ENCODE measurements at places on chromosomes 2 and 18. TPM values are rescaled to one million over a fixed set of nuclear protein-coding genes. Genes with fewer than 3 reads are reported as not detected.

Gene DQX1
- total RNA-seq, result 0.17 TPM

Gene THUMPD2
- 17.0 TPM for total RNA-seq

Gene DNAH6
- 0.30 TPM for total RNA-seq

Gene PDCD1
- total RNA-seq, result 10.7 TPM

Gene RBM44
- total RNA-seq, result 1.0 TPM

Gene TBR1
- total RNA-seq, result not detected

Gene CFAP53
- 0.22 TPM for total RNA-seq

Gene STK36
- 8.1 TPM for total RNA-seq

- DNase-seq, result no peak
Observed at GRCh38 chr2:223905996-223906395, 39.1 kb downstream of the WDFY1 start.

- no peak for DNase-seq
Observed at GRCh38 chr2:105557021-105557920, 158.4 kb upstream of the FHL2 start.

- DNase-seq, result no peak
Observed at GRCh38 chr2:24613154-24613814, 122.2 kb downstream of the NCOA1 start.

GRCh38 chr18:3806656-3807055 is 356.7 kb downstream of the TGIF1 start:
- no peak for DNase-seq

- DNase-seq, result no peak
Observed at GRCh38 chr2:195824478-195824877, 167.5 kb downstream of the SLC39A10 start.

- DNase-seq, result no peak
Observed at GRCh38 chr18:75154997-75155396, 53.9 kb downstream of the PTGR3 start.

DNA sequence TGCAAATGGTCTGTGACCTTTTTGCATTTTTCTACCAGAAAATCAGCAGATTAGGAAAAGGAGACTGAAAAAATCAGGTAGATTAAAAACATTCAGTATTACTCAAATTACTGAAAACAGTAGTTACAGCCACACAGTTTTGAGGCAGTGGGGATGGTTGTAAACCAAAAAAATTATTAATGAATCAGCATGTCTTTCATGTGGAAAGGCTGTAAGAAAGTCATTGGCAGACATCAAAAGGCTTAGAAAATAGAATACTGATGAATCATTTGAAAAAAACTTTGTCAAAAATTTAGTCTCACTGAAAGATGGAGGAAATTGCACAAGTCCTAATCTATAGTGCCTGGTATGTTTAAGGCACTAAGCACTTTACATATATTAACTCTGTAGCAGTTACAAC is 133.9 kb upstream of the GCFC2 start:
- no peak for DNase-seq

DNA sequence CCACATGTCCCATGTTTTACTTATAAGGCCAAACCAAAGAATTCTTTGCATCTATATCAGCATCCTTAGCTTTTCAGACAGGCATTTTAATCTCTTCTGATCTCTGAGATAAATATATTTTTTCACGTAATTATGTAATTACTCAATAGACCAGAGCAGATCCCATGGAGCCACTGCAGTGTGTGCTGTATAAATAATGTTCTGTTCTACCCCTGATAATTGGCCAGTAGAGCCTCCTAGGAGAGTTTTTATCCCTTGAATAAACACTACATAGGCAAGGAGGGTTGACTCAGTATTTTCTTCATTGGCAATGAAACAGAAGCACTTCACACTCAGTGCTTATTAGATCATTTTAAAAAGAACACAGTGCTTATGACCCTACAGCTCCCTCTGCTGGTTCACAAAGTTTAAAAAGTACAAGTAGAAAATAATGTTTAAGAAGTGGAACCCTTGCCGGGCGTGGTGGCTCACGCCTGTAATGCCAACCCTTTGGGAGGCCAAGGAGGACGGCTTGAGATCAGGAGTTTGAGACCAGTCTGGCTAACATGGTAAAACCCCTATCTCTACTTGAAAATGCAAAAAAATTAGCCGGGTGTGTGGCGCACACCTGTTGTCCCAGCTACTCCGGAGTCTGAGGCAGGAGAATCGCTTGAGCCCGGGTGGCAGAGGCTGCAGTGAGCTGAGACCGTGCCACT is 91.9 kb downstream of the PPP1R1C start:
- no peak for DNase-seq

- no peak for DNase-seq
Observed at GRCh38 chr2:883260-883802, 67.3 kb upstream of the SNTG2 start.

DNA sequence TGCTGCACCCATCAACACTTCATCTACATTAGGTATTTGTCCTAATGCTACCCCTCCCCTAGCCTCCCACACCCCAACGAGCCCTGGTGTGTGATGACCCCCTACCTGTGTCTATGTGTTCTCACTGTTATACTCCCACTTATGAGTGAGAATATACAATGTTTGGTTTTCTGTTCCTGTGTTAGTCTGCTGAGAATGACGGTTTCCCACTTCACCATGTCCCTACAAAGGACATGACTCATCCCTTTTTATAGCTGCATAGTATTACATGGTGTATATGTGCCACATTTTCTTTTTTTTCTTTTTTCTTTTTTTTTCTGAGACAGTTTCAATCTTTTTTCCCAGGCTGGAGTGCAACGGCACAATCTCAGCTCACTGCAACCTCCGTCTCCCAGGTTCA is 284.1 kb upstream of the CYP26B1 start:
- no peak for DNase-seq

- no peak for DNase-seq
Observed at GRCh38 chr2:163878718-163879117, 142.9 kb upstream of the FIGN start.

GRCh38 chr2:9307535-9307934 is 100.9 kb downstream of the ASAP2 start:
- DNase-seq, result no peak

DNA sequence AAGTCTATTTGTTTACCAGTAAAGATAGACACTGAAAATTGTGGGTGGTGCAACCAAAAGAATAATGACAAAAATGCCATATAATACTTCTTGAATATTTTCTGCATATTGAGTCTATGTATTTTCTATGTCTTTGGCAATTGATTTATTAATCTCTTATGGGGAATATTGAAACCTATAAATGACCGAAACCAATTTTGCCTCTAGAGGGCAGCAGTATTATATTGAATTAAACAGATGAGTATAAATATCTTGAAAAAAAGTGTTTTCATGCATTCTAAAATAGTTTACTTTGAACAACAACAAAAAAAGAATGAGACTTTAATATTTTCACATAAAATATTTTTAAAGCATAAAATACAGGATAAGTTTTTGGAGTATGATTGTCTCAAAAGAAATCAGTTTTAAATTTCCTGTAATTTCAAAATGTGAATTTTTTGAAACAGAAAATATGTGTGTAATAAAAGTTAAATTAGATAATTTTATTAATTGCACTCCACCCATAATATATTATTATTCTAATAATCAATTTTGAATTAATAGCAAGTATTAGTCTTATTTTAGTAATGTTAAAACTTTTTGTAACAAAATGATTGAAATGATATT is 49.9 kb upstream of the CALCRL start:
- no peak for DNase-seq

- no peak for DNase-seq
Observed at GRCh38 chr2:58585233-58585632, 344.1 kb upstream of the FANCL start.

- DNase-seq, result no peak
Observed at GRCh38 chr2:202023198-202023903, 10.3 kb upstream of the FZD7 start.

GRCh38 chr2:67135208-67135607 is 261.9 kb upstream of the ETAA1 start:
- no peak for DNase-seq
